Activated CD8-positive, alpha-beta memory T cell treated with anti-CD3 and anti-CD28 coated beads, Interleukin-2, amount 50 U/mL, for 48 hours (primary cell): ENCODE measurements at places on chromosomes 2 and 18.

DNA sequence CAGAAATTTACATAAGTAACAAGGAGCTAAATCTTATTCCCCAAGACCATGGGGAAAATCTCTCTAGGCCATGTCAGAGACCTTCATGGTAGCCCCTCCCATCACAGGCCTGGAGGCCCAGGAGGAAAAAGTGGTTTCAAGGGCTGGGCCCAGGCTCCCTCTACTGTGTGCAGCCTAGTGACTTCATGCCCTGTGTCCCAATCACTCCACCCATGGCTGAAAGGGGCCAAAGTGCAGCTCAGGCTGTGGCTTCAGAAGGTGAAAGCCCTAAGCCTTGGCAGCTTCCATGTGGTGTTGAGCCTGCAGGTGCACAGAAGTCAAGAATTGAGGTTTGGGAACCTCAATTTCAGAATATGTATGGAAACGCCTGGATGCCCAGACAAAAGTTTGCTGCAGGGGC is 1612.7 kb upstream of the SLC39A10 start:
- no peak for DNase-seq

GRCh38 chr2:237733677-237734300 is 64.8 kb upstream of the RBM44 start:
- DNase-seq = no peak

DNA sequence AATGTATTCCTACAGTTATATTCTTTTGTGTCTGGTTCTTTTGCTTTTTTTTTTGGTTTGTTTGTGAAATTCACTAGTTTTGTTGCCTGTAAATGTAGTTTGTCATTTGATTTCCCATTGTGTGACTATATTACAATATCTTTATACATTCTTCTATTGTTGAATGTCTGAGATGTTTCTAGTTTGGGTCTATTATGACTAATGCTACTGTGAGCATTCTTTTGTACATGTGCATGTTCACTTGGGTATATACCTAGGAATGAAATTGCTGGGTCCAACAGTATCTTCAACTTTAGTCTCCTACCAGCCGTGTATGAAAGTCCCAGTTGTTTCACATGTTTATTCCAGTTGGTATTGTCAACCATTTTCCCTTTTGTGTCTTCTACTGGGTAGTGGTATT is 112.7 kb upstream of the RBMS1 start:
- no peak for DNase-seq

GRCh38 chr18:2857491-2858131 is 10.8 kb downstream of the EMILIN2 start:
- DNase-seq = no peak

DNA sequence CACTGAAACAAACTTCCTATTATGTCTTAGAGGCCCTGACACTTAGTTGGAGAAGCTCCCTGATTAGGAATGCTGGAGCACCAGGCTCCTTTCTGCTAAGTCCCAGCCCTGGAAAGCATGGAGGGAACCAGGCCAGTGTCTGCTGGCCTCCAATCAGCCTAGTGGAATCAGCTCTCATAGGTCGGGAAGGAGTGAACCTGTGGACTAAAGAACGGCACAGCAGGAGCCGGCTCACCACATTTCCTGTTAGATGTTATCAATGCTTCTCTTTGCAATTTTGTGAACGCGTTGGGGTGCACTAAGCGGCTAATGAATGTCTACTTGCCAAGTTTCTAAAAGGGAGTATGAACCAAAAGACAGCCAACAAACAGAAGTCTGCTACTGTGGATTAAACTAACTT is 296.6 kb downstream of the NAPG start:
- no peak for DNase-seq

- DNase-seq = no peak
These were observed 53.5 kb downstream of the NXPH2 start for GRCh38 chr2:138726681-138727080.

DNA sequence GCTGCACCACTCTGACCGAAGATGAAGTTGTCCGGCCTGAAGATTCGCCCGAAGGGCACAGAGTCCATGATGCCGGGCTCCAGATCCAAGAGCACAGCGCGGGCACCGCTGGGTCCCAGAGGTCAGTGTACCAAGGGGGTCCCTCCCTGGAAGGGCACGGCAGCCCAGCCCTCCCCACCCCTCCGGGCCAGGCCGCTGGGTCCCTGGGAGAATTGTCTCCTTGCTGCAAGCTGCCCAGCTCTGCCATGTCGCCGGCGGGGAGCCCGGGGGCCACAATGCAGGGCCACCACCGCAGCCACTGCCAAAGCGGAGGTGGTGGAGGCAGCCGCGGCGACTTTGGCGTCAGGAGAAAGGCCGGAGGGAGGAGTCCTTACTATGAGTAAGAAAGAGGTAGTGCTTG is 189.5 kb upstream of the CYRIA start:
- no peak for DNase-seq

- DNase-seq = no peak
These were observed 61.5 kb upstream of the NEDD4L start for GRCh38 chr18:57982372-57983021.

DNA sequence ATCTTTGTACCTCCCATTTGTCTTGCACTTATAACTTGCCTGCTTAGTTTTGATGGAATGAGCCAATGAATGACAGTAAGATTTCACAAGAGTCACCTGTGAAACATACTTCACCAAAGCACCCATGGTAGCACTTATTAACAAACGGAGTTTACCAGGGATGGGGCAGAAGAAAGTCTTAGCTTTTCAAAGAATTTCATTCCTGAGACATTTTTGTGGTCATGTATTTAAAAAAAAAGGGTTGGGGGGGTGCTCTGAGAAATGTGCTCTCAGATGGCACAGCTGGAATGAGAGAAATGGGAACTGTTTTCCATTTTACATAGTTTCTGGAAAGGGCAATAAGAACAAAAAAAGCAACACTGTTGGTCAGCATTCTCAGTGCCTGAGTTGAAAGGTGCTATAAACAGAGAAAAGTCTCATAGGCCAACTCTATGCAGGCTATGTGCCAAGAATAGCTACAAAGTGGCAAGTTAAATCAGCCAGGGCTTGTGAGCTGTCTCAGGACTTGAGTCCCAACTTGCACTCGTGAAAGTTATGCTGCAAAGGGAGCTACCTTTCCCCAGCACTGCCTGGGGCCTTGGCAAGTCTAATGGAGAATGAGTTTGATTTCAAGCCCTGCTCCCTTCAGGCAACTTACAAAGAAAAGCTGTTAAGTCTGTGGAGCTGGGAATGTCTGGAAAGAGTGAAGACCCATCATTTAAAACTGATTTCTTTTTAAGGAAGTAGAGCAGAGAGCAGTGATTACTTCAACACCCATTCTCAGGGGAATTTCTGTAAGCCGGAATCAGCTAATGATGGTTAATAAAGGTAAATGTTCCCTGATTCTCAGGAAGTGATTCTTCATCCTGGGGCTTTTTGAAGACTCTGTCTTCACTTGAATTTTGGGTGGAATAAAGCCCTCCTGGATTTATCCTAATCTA is 170.6 kb downstream of the SLC8A1 start:
- no peak for DNase-seq

GRCh38 chr2:160417745-160418397 is 75.7 kb downstream of the RBMS1 start:
- DNase-seq = no peak

DNA sequence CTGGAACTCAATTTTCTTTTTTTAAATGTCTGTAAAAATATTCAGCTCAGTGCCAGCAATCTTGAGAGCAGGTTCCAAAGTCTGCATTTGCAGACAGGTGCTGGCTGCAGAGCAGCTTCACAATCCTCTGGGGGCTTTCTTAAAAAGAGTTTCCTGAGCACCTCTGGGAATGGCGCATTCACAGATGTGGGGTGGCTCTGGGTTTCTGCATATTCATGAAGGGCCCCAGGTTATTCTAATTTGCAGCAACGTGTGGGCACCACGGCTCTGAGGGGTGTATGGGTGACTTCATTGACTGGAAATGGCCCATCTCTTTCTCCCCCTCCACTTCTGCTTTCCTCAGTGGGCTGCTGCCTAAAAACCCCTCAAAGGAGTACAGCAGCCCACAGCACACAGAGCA is 225.0 kb upstream of the APCDD1 start:
- no peak for DNase-seq

- no peak for DNase-seq
These were observed 53.8 kb downstream of the CRIM1 start for GRCh38 chr2:36409335-36409734.

DNA sequence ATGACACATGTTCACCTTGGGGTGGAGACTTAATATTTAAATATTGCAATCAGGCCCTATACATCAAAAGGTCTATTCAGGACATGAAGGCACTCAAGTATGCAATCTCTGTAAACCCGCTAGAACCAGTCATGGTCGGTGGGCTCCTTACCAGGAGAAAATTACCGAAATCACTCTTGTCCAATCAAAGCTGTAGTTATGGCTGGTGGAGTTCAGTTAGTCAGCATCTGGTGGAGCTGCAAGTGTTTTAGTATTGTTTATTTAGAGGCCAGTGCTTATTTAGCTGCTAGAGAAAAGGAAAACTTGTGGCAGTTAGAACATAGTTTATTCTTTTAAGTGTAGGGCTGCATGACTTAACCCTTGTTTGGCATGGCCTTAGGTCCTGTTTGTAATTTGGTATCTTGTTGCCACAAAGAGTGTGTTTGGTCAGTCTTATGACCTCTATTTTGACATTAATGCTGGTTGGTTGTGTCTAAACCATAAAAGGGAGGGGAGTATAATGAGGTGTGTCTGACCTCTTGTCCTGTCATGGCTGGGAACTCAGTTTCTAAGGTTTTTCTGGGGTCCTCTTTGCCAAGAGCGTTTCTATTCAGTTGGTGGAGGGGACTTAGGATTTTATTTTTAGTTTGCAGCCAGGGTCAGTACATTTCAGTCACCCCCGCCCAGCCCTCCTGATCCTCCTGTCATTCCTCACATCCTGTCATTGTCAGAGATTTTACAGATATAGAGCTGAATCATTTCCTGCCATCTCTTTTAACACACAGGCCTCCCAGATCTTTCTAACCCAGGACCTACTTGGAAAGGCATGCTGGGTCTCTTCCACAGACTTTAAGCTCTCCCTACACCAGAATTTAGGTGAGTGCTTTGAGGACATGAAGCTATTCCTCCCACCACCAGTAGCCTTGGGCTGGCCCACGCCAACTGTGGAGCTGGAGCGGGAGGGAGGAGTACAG is 108.1 kb downstream of the XRCC5 start:
- no peak for DNase-seq

DNA sequence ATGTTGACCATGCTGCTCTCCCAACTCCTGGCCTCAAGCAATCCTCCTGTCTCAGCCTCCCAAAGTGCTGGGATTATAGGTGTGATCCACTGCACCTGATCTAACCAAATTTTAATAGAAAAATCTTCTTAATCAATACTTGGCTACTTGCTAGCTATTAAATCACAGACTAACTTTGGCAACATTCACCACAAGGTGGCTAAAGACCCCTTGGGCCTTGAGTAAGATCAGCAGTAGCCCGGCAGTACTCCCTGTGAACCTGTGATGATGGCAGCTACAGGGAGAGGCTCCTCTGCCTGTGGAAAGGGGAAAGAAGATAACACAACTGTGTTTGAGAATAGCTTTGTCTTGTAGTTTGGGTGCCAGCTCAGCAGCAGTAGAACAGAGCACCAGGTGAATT is 102.9 kb downstream of the SLC39A10 start:
- no peak for DNase-seq
